ENCODE measurements at places on chromosomes 7 and 10.

DNA sequence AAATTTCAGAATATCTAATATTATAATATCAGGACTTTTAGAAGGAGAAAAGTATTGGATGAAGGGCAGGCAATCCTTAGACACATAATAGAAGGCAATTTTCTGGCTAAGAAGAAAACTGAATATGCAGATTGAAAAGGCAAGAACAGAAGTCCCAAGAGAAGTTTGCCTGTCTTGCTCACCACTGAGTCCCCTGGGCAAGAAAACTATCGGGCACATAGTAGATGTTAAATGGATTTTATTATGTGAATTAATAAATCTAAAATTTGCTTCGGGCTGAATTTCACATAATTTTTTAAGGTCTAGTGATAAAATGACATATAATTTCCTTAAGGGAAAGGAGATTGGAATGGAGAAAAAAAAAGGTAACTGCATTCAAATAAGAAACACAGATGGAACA is 380.9 kb upstream of the GRM3 start:
- no peak for DNase-seq

GRCh38 chr7:101927802-101928201 is 110.4 kb downstream of the CUX1 start:
- DNase-seq, result no peak

DNA sequence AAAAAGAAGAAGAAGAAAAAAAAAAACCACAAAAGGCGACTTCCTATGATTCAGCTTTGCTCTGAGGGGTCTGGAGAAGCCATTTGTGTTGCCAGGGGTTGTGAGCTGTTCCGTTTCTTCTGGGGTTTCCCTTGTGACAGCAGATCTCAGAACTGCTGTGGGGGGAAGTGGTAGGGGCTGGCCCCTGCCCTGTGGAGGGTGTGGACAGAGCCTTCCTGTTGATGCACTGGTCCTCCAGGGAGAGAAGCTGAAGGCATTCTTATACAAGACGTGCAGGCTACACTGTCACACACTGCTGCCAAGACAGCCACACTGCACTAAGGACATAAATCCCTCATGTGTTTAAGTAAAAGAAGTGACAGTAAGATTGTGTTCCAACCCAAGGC is 17.3 kb upstream of the CSGALNACT2 start:
- DNase-seq, result peak; percentile 71

DNA sequence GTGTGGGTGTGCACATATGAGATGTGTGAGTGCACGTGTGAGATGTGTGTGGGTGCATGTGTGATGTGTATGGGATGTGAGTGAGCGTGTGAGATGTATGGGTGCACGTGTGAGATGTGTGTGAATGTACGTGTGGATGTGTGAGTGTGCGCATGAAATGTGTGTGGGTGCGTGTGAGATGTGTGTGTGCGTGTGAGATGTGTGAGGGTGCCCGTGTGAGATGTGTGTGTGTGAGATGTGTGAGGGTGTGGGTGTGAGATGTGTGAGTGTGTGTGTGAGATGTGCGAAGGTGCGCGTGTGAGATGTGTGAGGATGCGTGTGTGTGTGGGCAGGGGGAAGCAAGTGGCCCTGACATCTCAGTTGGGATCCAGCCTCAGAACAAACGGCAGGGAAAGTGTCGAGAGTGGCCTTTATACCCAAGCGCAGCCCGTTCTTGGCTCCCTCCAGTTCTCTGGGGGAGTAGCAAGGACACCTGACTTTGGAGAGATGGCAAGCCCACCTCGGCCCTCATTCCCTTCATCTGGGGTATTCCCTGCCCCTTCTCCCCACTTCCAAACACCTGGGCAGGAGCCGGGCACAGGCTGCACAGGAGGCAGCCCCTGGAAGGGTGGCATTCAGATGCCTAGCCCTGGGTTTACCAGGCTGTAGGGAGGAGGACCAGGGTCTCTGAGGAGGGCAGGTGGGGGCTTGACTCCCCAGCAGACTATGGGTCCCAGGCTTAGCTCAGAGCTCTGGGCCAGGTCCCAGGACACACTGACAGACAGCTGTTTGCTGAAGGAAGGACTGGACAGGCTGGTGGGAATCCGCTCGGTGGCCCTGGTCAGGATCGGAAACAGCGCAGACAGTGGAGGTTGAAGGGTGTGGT is 31.6 kb downstream of the PPIF start:
- DNase-seq, result no peak
